ENCODE measurements at places on chromosomes 5 and 9. TPM values are rescaled to one million over a fixed set of nuclear protein-coding genes. Genes with fewer than 3 reads are reported as not detected.

GRCh38 chr9:104304925-104305324, 199.1 kb upstream of the OR13F1 start:
- no peak for DNase-seq

- DNase-seq, result no peak
Observed at GRCh38 chr9:116204252-116204882, 50.8 kb downstream of the PAPPA start.

The GPSM1 gene
- polyA plus RNA-seq, result 6.9 TPM

- no peak for DNase-seq
Observed at GRCh38 chr5:33816791-33817190, 75.0 kb downstream of the ADAMTS12 start.

The PCDHAC2 gene
- 0.25 TPM for polyA plus RNA-seq

The MARVELD2 gene
- polyA plus RNA-seq, result not detected

GRCh38 chr5:14200312-14200990, 57.3 kb downstream of the TRIO start:
- no peak for DNase-seq

DNA sequence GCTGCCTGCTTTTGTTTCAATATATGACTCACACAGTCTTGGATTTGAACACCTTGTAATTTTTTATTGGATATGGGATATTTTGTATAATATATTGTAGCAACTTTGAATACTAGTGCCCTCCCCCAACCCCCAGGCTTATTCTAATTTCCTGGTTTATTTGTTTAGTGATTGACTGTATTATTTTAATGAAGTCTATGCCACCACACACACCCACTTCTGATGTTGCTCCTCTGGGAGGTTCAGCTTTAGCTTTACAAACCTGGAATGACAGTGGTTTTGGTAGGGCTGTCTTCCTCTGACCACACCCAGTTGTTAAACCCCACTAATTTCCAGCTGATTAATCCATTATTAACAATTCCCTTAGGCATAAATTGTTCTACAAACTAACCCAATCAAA, 206.1 kb upstream of the NFIL3 start:
- no peak for DNase-seq

The CEL gene
- polyA plus RNA-seq, result 1.5 TPM

GRCh38 chr9:92295240-92295790, 1.8 kb upstream of the IARS1 start:
- no peak for DNase-seq

The PIK3R1 gene
- 12.3 TPM for polyA plus RNA-seq

DNA sequence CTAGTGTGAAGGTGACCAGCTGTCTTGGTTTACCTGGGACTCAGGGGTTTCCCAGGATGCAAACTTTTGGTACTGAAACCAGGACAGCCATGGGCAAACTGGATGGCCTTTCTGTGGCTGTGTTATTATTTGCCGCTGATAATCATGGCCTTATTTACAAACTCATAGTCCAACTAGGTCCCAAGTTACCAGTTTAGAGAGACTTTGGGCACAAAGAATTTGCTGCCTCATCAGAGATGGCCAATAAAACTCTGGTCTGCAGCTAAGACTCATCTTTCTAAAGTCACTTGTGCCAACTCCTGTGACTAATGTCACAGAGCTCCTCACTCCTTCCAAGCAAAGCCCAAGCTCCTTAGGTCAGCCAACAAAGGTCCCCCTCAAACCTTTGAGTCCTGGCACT, 47.5 kb upstream of the PLPP6 start:
- no peak for DNase-seq

- DNase-seq, result no peak
Observed at GRCh38 chr9:103709366-103709765, 384.7 kb upstream of the SMC2 start.

The PTCD2 gene
- 4.3 TPM for polyA plus RNA-seq

The PROB1 gene
- polyA plus RNA-seq, result 0.31 TPM

GRCh38 chr9:130935648-130936271, 3.3 kb downstream of the FIBCD1 start:
- DNase-seq, result no peak

The XRCC4 gene
- polyA plus RNA-seq, result 12.8 TPM

The ALG2 gene
- polyA plus RNA-seq, result 16.2 TPM

The OTULINL gene
- polyA plus RNA-seq, result 0.69 TPM

- no peak for DNase-seq
Observed at GRCh38 chr5:15384176-15384575, 115.8 kb upstream of the FBXL7 start.

The SLC36A3 gene
- not detected for polyA plus RNA-seq

DNA sequence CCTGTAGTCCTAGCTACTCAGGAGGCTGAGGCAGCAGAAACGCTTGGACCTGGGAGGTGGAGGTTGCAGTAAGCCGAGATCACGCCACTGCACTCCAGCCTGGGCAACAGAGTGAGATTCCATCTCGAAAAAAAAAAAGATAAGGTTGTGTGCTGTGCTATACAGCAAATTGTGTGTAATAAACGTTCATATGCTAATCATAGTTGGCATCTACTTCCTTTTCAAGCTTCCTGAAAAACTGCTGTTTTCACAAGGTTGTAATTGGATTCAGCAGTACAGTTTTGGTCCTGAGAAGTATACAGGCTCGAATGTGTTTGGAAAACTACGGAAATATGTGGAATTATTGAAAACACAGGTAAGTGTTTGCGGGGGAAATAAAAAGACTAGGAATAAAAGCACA, 25.5 kb downstream of the OTULINL start:
- DNase-seq, result no peak

The PCDHB7 gene
- polyA plus RNA-seq, result 5.5 TPM

GRCh38 chr9:87569008-87569509, 71.4 kb downstream of the DAPK1 start:
- DNase-seq, result no peak

The NUTM2F gene
- not detected for polyA plus RNA-seq

The LECT2 gene
- not detected for polyA plus RNA-seq

DNA sequence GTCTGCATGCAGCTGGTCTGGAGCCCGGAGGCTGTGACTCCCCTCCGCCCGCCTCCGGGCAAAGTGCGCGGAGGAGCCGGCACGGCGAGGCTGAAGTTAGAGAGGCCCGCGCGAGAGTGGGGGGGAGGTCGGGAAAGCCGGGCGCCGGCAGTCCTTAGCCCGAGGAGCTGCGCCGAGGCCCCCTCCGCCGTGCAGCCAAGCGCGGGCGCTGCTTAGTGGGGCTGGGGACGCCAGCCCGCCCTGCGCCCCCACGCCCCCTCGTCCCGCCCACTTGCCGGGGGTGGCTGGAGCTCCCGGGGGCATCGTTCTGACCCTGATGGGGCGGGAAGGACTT, 403 bp downstream of the NINJ1 start:
- DNase-seq, result peak; percentile 92

The ZFP37 gene
- 0.75 TPM for polyA plus RNA-seq

DNA sequence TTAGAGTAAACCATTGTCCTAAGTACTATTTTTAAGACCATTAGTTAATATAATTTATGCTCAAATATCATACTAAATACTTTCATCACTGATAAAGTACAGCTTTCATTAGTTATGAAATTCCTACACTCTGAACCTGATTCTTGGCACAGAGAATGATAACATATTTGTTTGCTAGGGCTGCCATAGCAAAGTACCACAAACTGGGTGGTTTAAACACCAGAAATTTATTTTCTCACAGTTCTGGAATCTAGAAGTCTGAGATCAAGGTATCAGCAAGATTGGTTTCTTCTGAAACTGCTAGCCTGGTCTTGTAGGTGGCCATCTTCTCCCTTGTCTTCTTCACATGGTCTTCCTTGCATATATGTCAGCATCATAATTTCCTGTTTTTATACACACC, 608.4 kb downstream of the TLE1 start:
- DNase-seq, result no peak

GRCh38 chr5:177366528-177367322, 9.0 kb downstream of the RGS14 start:
- DNase-seq, result peak; percentile 93

DNA sequence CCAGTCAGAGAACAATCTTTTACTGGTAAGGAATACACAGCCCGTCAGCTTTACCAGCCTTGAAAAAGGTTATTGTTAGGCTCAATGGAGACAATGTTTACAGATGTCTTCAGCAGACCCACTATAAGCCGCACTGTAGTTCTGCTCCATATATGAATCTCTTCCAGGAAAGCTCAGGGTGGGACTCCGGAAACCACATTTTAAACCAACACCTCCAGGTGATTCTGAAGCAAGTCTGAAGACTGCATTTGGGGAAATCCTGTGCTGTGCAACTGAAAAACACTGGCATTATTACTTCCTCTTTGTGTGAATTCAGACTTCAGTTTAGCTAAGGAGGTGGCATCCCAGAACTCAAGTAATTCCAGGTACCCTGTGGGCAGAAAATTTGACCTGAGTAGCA, 3.5 kb downstream of the GZMK start:
- no peak for DNase-seq

The BARHL1 gene
- polyA plus RNA-seq, result not detected

The ENTREP1 gene
- polyA plus RNA-seq, result 3.4 TPM

DNA sequence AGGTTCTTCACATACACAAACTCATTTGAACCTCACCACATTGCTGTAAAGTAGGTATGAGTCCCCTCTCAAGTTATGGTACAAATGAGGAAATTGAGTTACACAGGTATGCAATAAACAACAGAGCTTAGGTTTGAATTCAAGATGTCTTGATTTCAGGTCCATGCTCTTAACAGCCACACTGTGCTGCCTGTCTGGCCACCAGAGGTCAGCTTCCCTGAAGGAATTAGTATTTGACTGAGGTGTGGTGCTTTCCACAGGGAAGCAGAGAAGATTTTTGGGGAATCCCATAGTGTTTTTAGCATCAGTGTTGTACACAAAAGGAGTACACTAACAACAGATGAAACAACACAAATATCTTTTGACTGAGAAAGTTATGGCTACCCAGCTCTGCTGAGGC, 94.4 kb upstream of the ITGA1 start:
- no peak for DNase-seq

GRCh38 chr9:133578524-133579441, 30.4 kb downstream of the FAM163B start:
- DNase-seq, result no peak
